ENCODE measurements at places on chromosomes 1 and 21. TPM values are rescaled to one million over a fixed set of nuclear protein-coding genes. Genes with fewer than 3 reads are reported as not detected.

The BARHL2 gene
- total RNA-seq, result not detected

- peaks cover 5% of the 10 kb centered on the region for H3K36me3 ChIP-seq
- no peak overlapping the region for H3K4me3 ChIP-seq
These were observed 158.9 kb upstream of the COL11A1 start for GRCh38 chr1:103267266-103267665.

GRCh38 chr1:235206533-235207208 is 45.6 kb upstream of the RBM34 start:
- peaks cover 14% of the 10 kb centered on the region for H3K36me3 ChIP-seq
- H3K27me3 ChIP-seq, result no peaks in the 10 kb centered on the region
- no peak overlapping the region for H3K27ac ChIP-seq

The RIPK4 gene
- 3.6 TPM for total RNA-seq

The SPRR1A gene
- not detected for total RNA-seq

GRCh38 chr1:57843760-57844159 is 419.9 kb upstream of the DAB1 start:
- DNase-seq, result no peak
- H3K4me3 ChIP-seq, result no peak overlapping the region
- H3K36me3 ChIP-seq, result peaks cover 24% of the 10 kb centered on the region
- H3K27me3 ChIP-seq, result no peaks in the 10 kb centered on the region
- no peaks in the 10 kb centered on the region for H3K4me1 ChIP-seq
- H3K27ac ChIP-seq, result no peak overlapping the region

The NMNAT2 gene
- 11.5 TPM for total RNA-seq

GRCh38 chr1:103492003-103492625 is 33.4 kb upstream of the RNPC3 start:
- H3K4me1 ChIP-seq, result no peaks in the 10 kb centered on the region
- no peak overlapping the region for H3K27ac ChIP-seq
- H3K27me3 ChIP-seq, result no peaks in the 10 kb centered on the region

DNA sequence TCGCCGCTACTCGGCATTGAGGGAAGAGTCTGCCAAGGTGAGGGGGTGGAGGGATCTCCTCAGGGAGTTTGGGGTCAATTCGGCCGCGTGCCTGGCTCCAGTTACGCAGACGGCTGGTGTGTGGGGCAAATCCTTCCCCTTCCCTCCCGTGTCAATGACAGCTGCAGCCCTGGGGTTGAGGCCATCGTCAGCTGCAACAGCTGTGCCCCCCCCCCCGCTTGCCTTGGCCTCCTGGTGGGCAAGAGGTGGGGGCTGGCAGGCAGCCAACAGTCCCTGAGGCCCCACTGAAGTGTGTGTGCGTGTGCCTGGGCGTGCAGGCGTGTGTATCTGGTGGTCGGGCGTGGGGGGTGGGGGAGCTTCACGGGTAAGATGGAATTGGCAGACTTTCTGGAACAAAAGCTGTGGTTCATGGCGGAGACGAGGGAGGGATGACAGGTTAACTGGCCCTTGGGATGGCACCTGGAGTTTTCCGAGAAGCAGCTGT is 25.6 kb downstream of the PPFIA4 start:
- H3K27ac ChIP-seq, result no peak overlapping the region
- H3K27me3 ChIP-seq, result no peaks in the 10 kb centered on the region
- no peaks in the 10 kb centered on the region for H3K36me3 ChIP-seq

The FCRL1 gene
- not detected for total RNA-seq

The C1orf167 gene
- total RNA-seq, result not detected

- no peaks in the 10 kb centered on the region for H3K27me3 ChIP-seq
- peaks cover 31% of the 10 kb centered on the region for H3K36me3 ChIP-seq
- peak; percentile 52 for DNase-seq
These were observed 13.1 kb upstream of the KCNQ4 start for GRCh38 chr1:40770296-40771070.

The LCE2B gene
- total RNA-seq, result not detected

DNA sequence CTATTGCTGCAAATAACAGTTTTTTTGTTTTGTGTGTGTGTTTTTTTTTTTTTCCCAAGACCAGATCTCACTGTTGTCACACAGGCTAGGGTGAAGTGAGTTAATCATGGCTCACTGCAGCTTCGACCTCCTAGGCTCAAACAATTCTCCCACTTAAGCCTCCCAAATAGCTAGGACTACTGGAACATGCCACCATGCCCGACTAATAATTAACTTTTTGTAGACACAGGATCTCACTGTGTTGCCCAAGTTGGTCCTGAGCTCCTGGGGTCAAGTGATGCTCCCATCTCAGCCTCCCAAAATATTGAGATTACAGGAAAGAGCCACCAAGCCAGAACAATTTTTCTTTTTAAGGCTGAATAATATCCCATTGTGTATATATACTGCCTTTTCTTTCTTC is 34.9 kb downstream of the DRAM2 start:
- H3K27me3 ChIP-seq, result no peaks in the 10 kb centered on the region
- DNase-seq, result no peak
- peaks cover 27% of the 10 kb centered on the region for H3K36me3 ChIP-seq
- no peak overlapping the region for H3K27ac ChIP-seq
- no peaks in the 10 kb centered on the region for H3K4me1 ChIP-seq
- H3K4me3 ChIP-seq, result no peak overlapping the region

GRCh38 chr1:26582836-26583460 is 53.4 kb downstream of the RPS6KA1 start:
- no peaks in the 10 kb centered on the region for H3K27me3 ChIP-seq
- no peak for DNase-seq
- no peak overlapping the region for H3K4me3 ChIP-seq

The NEK2 gene
- 17.6 TPM for total RNA-seq

DNA sequence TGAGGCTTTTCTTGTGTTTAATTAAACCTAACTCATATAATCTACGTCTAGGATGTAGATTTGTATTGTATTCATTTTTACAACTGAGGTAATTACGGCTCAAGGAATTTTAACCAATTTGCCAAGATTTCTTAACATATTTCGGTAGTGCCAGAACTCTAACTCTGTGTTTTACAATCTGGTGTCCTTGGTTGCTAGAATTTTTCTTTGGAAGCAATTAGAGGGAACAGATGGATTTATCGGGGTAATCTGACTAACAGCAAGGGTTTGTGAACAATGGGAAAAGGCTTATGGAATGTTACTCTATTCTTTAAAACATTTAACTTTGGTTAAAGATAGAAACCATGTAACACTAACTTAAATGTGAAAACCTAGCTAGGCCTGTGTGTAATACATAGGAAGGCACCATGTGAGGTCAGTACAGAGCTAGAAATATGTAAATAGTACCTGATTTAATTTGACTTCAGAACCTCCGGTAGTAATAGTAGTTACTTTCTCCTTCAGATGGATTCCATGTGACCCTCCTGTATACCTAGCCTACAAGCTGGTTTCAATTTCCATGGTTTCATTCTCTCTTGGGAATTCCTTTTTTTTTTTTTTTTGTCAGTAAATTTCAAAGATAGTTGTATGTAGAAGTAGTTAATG is 1.2 kb downstream of the MTF2 start:
- peak overlapping the region; percentile 81 for H3K27ac ChIP-seq
- no peak for DNase-seq
- H3K4me1 ChIP-seq, result no peaks in the 10 kb centered on the region
- peaks cover 36% of the 10 kb centered on the region for H3K36me3 ChIP-seq
